ENCODE measurements at places on chromosomes 11 and 22.

- DNase-seq = no peak
These were observed 71.6 kb downstream of the EXT2 start for GRCh38 chr11:44167046-44167445.

- DNase-seq = no peak
These were observed 120.7 kb upstream of the TMEM45B start for GRCh38 chr11:129694966-129695365.

DNA sequence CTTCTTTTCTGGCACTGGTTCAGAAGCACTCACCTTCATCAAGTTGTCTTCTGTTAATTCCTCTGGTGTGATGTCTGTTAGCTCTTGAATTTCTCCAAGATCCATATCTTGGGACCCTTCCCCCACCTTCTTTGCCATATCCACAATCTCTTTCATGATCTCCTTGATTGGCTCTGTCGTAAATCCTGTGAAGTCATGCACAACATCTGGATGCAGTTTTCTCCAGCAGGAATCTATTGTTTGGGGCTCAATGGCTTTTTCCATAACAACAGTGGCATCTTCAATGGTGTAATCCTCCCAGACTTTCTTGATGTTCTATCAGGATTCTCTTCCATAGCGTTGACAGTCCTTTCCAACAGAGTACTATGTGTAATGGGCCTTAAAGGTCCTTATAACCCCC, 96.9 kb downstream of the CSTPP1 start:
- no peak for DNase-seq

DNA sequence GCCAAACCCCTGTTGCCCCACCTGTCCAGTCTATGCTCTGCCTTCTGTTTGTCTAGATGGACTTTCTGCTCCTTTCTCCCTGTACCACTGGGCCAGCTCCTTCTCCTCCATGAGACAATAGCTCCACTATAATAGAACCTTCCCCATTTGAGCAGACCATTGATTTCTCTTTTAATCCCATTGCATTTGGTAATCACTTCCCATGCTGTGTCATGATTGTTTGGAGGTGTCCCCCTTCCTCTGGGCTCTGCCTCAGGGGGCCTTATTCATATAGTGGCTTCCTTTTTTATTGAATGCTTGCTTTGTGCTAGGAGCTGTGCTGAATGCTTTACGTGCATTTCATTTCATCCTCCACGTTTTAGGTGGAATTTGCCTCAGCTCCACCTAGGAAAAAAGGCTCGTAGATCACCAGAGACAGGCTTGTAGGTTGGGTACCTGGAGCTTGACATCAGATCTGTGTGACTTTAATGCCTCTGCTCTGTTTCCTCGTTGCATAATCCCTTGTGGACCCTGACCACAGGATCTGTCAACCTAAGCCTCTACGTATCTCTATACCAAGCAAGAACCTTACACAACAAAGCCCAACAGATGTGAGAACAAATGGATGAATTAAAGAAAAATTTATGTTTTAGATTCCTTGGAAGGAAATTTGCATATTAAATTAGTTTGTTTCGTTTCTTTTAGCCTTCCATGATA, 106.2 kb upstream of the RASSF10 start:
- no peak for DNase-seq

DNA sequence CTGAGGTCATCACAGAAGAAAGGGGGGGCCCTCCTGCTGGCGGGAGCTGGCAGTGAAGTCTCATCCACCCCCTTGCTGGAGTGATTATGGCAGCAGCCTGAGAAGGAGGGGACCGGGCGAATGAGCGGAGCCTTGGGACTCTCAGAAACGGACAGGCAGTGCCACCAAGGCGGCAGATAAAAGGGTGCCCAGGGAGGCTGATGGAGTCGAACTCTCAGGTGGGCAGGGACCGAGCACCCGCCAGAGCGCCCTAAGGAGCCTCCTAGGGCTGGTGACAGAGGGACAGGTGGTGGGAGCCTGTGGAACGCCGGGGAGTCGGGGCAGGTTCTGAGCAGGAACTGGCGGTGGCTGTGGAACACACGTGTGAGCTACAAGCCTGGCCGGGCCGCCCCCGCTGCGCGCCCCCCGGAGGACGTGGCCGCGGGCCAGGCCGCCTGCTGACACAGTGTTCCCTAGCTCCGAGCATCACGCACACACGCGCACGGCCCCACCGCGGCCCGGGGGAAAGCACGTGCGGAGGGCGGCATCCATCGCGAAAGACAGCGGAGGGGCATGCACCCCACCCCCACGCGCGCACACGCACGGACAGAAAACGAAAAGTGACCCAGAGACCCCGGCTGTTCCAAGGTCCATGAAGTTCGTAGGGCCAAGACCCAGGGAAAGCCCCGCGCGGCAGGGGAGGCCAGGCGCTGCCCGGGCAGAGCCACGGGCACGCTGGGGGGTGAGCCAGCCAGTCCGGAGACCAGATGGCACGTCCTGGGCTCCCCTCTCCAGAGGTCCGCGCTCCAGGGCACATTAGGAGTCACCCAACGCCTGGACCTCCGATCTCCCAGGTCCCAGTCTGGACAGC, 1.0 kb downstream of the VWCE start:
- DNase-seq = peak; percentile 55

DNA sequence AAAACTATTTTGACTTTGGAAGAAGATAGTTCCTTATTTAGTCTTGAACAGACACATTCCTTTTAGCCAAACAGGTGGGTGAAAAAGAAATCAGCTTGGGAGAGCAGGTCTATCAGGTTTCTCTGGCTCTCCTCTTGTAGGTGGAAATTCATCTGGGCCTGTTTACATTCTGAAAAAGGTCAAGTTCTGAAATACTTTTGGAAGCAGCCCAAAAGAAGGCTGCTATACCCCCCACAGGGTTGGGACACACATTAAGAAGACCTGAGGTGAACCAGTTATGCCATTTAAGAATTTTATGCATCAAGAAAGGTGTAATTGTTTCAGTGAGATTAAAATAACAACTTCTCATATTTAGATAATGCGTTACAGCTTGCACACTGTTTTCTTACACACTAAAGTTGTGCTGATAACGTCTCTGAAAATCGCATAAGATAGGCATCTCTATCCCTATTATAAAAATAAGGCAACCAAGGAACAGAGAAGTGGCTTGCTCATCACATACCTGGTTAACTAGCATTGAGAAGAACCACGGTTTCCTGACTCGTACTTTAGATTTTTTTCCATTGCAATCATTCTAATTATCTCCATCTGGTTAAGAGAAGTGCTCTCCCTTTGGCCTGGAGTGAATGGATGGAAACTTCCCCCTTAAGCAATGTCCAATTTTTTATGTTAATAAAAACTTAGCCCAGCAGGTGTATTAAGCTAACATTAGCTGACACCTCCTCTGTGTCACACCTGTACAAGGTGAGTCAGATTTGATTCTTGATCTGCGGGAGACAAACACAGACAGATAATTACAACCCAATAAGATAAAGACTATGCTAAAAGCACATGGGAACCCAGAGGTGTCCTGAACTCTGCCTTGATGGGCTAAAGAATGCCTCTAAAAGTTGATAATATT, 60.5 kb upstream of the UCP3 start:
- DNase-seq = peak; percentile 27

DNA sequence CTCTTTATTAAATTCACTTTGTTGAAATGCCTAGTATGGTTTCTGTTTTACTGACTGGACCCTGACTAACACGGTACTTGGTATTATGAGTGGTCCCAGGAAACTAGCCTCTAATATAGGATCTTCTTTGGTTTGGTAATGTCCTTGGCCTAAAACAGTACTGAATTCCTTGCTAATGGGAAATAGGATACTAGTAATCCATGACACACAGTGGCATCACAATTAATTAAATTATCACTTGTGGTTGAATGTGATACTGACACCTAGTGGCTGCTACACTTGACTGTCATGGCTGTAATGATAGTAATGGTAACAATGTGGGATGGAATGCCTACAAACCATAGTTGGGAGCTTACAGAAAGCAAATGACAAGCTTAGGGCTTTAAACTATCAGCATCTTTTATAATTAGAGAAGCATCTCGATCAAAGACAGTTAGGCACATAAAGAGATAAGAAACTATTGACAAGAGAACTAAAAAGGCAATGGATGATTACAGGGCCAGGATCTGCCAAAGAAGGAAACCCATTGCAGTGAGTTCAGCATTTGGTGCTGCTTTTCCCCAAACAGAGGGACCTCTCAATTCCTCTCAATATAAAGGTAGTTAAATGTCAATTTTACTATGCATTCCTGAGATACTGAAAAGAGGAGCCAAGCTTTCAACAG, 8.6 kb downstream of the DNHD1 start:
- no peak for DNase-seq

GRCh38 chr22:25763239-25763777, 21.3 kb downstream of the MYO18B start:
- DNase-seq = no peak

GRCh38 chr11:94785509-94785908, 17.4 kb downstream of the AMOTL1 start:
- no peak for DNase-seq

GRCh38 chr11:45166604-45166897, 20.1 kb downstream of the PRDM11 start:
- DNase-seq = no peak

DNA sequence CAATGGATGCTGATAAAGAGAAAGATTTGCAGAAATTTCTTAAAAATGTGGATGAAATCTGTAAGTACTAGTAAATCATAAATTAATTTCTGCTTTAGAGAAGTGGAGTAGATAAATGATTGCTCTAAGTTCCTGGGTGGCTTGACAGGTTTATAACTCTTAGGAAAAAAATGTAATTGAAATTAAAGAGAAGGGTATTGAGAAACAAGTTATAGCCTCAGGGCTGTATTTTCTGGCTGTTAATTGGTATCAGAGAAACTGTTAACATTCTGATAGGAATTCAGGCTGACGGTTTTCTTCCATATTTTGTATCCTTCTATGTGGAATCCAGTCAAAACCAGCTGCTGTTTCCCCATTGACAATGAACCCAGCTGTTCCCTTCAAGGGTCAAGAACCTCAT, 1.9 kb downstream of the TTC12 start:
- DNase-seq = no peak

DNA sequence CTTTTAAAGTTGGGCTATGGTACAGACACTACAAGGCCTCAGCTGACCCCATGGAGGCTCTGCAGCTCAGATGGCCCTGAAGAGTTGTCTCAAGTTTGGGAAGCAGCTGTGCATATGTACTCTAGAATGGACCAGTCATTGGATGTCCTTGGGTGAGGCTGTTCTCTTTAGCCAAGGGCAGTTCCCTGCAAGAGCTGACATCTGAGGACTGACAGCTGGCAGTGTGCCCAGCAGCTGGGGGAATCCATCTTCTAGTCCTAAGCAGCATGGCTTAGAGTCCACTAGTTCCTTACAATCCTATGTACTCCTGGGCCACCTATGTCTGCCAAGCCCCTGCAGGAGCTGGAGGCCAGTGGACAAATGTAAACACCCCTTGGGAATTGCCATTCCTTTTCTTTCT, 76.5 kb downstream of the C11orf91 start:
- DNase-seq = peak; percentile 22

All from pancreas (tissue), 10 donors.